ENCODE measurements at places on chromosomes 6 and 20. TPM values are rescaled to one million over a fixed set of nuclear protein-coding genes. Genes with fewer than 3 reads are reported as not detected.

Gene AIF1
- polyA plus RNA-seq, result 22.0 TPM

Gene DSP
- polyA plus RNA-seq, result 3.9 TPM

Gene CST4
- polyA plus RNA-seq, result not detected

Gene TRIM15
- not detected for polyA plus RNA-seq

Gene SLC16A10
- polyA plus RNA-seq, result 8.6 TPM

Measured in muscle of arm (tissue), 14 donors.